ENCODE measurements at places on chromosomes 6 and 20. TPM values are rescaled to one million over a fixed set of nuclear protein-coding genes. Genes with fewer than 3 reads are reported as not detected.

The MAFB gene
- 74.4 TPM for total RNA-seq

The NMBR gene
- total RNA-seq: not detected

The HLA-F gene
- total RNA-seq: 327 TPM

DNA sequence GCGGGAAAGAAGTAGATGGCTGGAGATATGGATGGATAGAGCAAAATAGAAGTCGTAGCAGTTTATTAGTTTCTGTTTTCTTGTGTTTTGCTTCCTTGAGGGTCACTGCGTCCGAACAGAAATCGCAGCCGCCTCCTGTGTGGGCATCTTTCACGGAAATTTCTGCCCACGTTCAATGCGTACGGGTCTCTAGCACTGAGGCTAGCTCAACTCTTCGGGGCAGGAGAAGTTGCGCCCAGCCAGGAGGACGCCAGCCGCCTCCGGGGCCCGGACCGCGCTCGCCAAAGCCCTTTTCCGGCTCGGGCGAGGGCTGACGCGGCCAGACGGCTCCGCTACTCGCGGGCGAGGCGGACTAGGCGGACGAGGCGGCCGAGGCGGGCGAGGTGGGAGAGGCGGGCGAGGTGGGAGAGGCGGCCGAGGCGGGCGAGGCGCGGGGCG is 814 bp downstream of the TFAP2B start:
- H3K27me3 ChIP-seq: peaks cover 98% of the 10 kb centered on the region
- H3K36me3 ChIP-seq: no peaks in the 10 kb centered on the region
- H3K4me1 ChIP-seq: peaks cover 5% of the 10 kb centered on the region
- no peak overlapping the region for H3K27ac ChIP-seq
- no peak overlapping the region for H3K4me3 ChIP-seq

DNA sequence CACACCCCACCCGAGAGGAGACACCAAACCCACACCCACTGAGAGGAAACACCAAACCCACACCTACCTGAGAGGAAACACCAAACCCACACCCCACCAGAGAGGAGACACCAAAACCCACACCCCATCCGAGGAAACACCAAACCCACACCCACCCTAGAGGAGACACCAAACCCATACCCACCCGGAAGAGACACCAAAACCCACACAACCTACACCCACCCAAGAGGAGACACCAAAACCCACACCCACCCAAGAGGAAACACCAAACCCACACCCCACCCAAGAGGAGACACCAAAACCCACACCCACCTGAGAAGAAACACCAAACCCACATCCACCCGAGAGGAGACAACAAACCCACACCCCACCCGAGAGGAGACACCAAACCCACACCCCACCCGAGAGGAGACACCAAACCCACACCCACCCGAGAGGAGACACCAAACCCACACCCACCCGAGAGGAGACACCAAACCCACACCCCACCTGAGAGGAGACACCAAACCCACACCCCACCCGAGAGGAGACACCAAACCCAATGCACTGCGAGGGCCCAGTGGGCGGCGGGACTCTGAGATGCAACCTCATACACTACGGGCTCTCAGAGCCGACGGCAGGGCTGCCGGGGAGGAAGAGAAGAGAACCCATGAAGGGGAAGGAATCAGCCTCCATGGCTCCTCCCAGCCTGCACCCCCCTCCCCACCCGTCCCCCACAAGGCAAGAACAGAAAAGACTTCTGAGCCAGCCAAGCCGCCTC is 83.3 kb downstream of the TAF4 start:
- H3K36me3 ChIP-seq: peaks cover 3% of the 10 kb centered on the region
- no peak overlapping the region for H3K27ac ChIP-seq
- H3K4me3 ChIP-seq: no peak overlapping the region
- DNase-seq: no peak
- H3K4me1 ChIP-seq: no peaks in the 10 kb centered on the region
- H3K27me3 ChIP-seq: no peaks in the 10 kb centered on the region

- H3K27ac ChIP-seq: no peak overlapping the region
- no peak for DNase-seq
- no peak overlapping the region for H3K4me3 ChIP-seq
Measured at GRCh38 chr6:37634238-37634826, 63.4 kb downstream of the MDGA1 start.

GRCh38 chr20:24732599-24732998 is 216.5 kb upstream of the CST7 start:
- H3K36me3 ChIP-seq: no peaks in the 10 kb centered on the region
- H3K27ac ChIP-seq: no peak overlapping the region
- H3K4me1 ChIP-seq: no peaks in the 10 kb centered on the region
- no peaks in the 10 kb centered on the region for H3K27me3 ChIP-seq

GRCh38 chr6:15754035-15754705 is 91.3 kb upstream of the DTNBP1 start:
- H3K27me3 ChIP-seq: no peaks in the 10 kb centered on the region
- no peak for DNase-seq
- no peak overlapping the region for H3K4me3 ChIP-seq

GRCh38 chr6:130394246-130394645 is 28.4 kb downstream of the TMEM200A start:
- DNase-seq: no peak
- no peaks in the 10 kb centered on the region for H3K36me3 ChIP-seq
- H3K27ac ChIP-seq: no peak overlapping the region
- no peaks in the 10 kb centered on the region for H3K4me1 ChIP-seq

DNA sequence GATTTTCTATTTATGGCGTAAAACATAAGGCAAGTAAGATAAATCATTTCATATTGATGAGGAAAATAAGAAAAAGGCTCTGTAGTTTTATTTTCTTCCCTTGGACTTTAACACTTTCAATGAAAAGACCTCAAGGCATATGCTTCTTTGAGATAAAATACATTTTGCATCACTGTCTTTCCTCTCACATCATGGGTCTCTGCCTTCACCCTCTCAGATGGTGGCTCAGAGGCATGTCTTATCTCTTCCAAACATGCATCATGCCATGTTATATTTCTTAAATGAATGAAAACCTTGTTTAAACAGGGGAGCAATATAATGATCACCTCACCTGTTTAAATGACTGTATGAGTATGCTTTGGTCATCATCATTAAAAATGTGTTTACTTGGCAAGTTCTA is 59.3 kb downstream of the PRL start:
- DNase-seq: no peak
- no peak overlapping the region for H3K27ac ChIP-seq
- H3K4me1 ChIP-seq: no peaks in the 10 kb centered on the region
- H3K27me3 ChIP-seq: no peaks in the 10 kb centered on the region

DNA sequence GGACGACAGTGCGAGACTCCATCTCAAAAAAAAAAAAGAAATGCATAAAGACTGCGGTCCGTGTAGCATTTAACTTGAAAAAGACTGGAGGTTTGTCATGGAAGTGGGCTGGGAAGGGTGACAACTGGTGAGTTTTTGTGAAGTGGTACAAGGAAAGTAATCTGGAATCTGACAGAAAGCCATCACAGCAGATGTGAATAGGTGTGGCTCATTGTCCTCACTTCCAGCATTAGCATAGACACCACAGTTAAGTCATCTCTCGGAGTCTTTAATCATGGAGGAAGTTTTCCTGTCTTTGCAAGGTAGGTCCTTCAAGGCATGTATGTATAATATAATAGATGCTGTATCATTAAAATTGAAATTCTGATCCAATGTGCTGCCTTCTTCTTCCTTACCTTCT is 453.2 kb downstream of the TFAP2A start:
- H3K36me3 ChIP-seq: no peaks in the 10 kb centered on the region
- H3K4me3 ChIP-seq: no peak overlapping the region
- DNase-seq: no peak
- H3K27ac ChIP-seq: no peak overlapping the region
- no peaks in the 10 kb centered on the region for H3K4me1 ChIP-seq
